Osteocyte (in vitro differentiated cells): ENCODE measurements at places on chromosomes 11 and 22. TPM values are rescaled to one million over a fixed set of nuclear protein-coding genes. Genes with fewer than 3 reads are reported as not detected.

Gene OR5T2
- total RNA-seq: not detected in 2 replicates

- no peak for DNase-seq
Measured at GRCh38 chr11:62295504-62295903, 3.4 kb downstream of the SCGB1D4 start.

Gene CXCR5
- total RNA-seq: not detected in 2 replicates

DNA sequence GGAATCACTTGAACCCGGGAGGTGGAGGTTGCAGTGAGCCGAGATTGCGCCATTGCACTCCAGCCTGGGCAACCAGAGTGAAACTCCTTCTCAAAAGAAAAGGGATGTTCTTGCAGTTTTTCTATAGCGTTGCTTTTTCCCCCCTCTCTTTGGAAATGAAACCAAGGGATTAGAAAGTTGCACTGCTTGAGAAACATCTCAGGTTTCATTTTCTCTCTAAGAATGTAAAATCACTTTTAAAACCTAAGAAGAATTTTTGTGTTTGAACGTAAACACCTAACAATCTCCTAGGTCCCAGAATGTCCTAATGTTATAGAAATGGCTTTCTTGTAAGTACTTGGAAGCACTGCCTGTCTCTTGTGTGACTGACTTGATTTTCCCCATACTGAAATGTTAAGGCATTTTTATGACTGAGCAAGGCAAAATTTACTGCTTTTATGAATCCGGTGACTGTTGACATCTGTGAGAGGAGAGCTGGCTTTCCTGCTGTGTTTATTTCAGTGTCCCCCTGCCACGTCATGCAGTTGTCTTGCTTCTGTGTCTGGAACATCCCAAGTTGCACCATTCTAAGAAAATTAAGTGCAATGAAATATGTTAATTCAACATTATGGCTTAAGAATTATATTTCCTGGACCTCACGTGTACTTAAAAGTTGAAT, 37.7 kb downstream of the NF2 start:
- no peak for DNase-seq

GRCh38 chr11:66478729-66479393, 1.4 kb upstream of the DPP3 start:
- DNase-seq: no peak

Gene PKP3
- 0.40 and 0.50 TPM in 2 replicates for total RNA-seq

Gene INS
- not detected in 2 replicates for total RNA-seq

Gene OR4A16
- not detected in 2 replicates for total RNA-seq

DNA sequence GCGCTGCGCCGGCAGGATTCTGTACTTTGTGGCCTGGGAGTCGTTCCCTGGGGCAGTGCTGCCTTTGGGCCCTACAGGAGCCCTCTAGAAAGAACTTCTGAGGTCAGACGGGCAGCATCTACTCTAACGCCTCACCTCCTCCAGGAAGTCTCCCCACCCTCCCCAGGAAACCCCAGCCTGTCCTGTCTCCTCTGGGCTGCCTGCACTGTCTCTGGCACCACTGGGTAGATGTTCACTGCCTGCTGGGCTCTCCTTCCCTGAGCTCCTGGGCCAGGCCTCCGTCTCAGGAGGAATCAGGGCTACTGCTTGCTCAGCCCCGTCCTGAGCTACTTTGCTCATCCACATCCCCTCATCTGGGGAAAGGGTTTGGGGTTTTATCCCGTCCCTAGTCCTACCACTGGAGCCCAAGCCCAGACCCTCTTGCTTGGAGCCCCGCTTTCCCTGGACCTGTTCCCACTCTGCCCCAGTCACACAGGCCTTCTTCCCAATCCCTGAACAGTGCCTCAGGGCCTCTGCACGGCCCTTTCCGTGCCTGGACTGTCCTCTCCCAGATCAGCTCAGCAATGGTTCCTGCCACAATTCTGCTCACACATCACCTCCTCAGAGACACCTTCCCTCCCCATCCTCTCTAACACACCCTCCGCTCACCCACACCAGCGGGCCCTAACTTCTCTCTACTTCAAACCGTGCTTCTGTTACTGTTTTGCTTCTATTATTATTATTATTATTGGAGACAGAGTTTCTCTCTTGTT, 11.3 kb upstream of the TREH start:
- DNase-seq: no peak

DNA sequence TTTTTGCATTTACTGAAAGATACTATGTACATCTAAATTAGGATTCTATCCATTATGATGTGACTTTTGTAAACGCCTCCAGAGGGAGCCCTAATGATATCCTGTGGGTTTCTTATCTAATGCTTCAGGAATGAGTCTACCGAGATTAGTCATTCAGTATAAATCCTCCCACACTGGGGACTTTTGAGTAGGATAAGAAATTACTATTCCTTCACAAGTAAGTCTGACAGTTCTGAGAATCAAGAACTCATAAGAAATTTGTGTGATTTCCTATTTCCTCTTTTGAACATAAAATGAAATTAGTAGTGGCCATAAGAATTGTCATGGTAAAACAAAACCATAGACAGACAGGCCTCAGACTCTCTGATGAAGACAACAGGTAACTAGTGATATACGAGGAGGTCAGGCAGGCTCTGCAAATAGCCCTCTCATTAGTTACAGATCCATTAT, 10.0 kb upstream of the OR5M1 start:
- no peak for DNase-seq

DNA sequence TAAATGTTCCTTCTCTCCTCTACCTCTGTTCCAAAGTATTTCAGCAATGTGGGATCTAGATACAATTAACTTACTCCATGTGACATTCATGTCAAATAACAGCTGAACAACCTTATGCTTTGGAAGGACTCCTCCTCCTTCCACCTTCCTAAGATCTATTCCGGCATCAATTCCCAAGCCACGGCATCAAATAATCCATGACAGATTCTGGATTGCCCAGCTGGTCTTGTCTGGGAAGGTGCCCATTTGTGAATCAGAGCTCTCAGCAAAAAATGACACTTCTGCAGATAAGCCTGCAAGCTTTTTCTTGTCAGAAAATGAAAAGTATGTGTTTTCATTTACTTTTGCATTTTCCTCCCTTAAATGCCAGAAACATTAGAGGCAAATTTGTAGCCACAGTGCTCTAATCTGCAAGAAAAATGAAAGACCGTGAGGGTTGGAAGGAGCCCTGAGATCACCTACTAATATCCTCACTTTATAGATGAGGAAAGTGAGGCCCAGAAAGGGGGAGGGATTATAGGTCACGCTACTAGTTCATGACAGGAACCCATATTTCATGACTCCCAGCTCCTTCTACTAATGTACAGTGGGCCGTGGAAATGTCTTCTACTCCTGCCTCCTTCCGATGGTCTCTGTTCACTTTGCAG, 124.0 kb downstream of the ME3 start:
- DNase-seq: no peak

Gene SMPD1
- total RNA-seq: 93.0 and 106 TPM in 2 replicates
